ENCODE measurements at places on chromosomes 12 and 14.

- DNase-seq: peak; percentile 76
These were observed 2.0 kb upstream of the ATN1 start for GRCh38 chr12:6925540-6926279.

DNA sequence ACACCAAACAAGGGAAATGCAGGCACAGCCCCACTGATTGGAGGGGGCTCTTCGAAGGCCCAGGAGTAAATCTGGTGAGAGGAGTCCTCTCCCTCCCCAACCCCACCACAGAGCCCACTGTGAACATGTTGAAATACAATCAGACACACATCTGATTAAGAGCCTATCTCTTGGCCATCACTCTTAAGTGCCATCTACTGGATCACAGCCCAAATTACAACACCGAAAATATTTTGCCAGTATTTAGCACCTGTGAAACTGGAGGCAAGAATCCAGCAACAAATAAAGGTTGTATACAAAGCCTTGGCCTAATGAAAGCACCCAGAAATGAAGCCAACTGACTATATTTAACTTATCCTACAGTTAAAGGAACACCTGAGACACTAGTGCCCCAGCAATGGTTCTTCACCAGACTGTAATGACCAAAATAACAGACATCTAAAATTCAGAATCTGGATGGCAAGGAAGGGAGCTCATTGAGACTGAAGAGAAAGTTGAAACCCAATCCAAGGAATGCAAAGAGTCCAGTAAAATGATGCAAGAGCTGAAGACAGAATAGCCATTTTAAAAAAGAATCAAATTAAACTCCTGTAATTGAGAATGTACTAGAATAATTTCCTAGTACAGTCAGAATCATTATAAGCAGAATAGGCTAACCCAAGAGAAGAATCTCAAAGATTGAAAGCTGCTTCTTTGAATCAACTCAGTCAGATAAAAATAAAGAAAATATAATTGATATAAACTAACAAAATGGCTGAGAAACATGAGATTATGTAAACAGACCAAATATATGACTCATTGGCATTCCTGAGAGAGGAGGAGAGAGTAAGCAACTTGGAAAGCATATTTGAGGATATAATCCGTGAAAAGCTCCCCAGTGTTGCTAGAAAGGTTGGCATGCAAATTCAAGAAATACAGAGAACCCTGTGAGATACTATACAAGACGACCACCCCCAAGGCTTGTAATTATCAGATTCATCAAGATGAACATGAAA lies 1117.0 kb downstream of the FLRT2 start:
- no peak for DNase-seq

GRCh38 chr12:179885-180284 lies 34.1 kb downstream of the SLC6A12 start:
- no peak for DNase-seq

DNA sequence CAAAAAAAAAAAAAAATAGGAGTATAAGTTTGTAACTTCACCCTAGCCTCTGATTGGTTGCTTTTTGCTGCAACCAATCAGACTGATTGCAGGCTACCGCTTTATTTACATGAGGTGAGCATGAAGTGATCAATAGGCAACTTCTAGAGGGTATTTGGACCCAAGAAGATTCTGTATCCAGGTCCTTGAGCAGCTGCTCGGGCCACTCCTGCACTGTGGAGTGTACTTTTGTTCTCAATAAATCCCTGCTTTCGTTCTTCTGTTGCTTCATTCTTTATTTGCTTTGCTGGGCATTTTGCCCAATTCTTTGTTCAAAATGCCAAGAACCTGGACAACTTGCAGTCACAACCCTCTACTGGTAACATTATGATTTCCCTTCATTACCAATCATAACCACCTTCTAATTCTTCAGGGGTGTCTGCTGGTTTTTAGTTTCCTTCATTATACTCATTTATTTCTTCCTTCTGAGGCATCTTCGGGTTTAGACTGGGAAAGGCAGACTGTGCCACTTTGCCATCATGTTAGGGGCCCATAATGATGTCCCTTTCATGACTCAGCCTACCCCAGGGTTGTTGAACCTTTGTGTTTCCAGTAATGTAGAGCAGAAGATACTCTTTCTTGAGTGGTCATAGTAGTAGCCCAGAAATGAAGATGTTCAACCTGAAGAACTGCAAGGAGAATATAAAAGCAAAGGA lies 43.4 kb upstream of the LIMA1 start:
- no peak for DNase-seq

GRCh38 chr12:57435293-57435692 lies 709 bp downstream of the INHBC start:
- no peak for DNase-seq

- no peak for DNase-seq
These were observed 582.7 kb upstream of the ALG10B start for GRCh38 chr12:37733856-37734255.

DNA sequence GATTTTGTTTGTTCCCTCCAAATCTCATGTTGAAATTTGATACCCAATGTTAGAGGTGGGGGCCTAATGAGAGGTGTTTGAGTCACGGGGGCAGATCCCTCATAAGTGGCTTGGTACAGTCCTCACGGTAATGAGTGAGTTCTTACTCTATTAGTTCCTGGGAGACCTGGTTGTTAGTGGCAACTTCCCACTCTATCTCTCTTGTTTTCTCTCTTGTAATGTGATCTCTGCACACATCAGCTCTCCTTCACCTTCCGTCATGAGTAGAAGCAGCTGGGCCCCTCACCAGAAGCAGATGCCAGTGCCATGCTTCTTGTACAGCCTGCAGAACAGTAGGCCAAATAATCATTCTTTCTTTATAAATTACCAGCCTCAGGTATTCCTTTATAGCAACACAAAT lies 29.6 kb upstream of the KCNK10 start:
- no peak for DNase-seq

DNA sequence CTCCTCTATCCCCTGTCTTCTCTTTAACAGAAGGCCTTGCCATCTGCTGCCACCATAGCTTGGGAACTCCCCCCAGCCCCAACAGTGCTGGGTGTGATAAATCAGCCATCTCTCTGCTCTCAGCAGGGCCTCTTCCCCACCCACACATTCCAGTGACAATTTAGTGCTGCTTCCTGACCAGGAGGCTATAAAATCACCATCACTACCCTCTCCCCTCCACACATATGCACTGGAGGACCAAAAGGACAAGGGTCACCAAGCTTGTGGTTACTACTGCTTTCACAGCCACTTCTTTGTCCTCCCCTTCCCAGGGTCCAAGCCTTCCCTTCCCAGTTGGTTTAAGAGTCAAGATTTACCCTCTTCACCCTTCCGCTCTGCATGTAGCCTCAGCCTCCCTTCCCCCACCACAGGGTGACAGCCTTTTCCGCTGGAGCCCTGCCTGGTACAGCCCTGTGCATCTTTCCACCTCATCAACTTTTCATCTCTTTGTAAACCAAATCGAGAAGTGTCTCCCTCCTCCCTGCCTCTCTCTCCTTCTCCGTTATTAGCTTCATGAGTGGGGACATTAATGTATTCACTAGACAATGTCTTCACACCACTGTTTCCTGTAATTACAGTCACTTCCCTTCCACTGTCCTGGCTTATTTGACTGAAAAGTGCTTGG lies 9.4 kb downstream of the PSMB5 start:
- no peak for DNase-seq

DNA sequence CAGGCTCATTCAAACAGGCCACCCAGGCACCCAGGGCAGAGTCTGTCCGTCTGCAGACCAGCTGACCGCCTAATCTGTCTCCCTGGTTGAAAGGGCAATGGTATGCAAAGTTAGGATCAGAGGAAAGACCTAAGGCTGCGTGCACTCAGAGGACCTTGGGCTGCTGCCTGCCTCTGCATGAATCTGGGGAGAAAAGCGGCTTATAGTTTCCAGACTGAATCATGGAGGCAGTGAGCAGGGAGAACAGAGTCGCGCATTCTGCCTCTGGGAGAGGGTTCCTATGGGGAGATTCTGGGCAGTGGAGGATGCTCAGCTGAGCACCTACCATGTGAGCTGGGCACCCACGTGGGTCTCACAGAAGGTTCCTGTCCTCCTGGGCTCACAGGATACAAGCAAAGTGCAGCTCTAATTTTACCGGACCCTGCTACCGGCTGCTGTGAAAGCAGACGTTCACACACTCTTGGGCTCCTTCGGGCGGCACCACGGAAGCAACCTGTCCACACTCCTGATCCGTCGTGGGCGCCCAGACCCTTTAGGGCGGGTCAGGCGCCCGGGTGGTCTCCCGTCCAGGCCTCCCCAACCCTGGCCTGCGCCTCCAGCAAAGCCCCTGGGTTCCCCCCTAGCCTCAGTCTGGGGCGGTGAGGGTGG lies 772 bp downstream of the SCARB1 start:
- no peak for DNase-seq

DNA sequence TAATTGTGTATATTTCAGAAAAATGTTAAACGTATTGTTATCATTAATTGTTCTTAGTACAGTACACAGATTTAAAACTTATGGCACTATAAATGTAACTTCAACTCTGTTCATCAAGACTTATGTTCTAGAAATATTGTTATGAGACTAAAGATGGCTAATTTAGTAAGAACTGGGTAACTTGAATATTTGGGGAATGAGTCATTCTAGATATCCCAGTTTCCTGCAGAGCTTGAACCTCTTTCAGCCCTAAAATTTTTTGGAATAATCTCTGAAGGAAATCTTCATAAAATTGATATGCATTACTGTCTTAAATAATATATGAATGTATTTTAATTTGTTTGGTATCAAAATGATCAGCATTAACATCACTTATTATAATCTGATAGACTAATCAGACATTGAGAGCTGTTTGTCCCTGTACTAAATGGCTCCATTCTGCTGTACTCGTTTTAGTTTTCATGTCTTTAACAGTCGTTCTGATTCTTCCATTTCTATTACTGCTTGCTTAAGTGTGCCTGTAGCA lies 87.1 kb downstream of the VEZT start:
- DNase-seq: no peak

- DNase-seq: no peak
These were observed 18.4 kb upstream of the RNU6-7 start for GRCh38 chr14:32183151-32184058.

DNA sequence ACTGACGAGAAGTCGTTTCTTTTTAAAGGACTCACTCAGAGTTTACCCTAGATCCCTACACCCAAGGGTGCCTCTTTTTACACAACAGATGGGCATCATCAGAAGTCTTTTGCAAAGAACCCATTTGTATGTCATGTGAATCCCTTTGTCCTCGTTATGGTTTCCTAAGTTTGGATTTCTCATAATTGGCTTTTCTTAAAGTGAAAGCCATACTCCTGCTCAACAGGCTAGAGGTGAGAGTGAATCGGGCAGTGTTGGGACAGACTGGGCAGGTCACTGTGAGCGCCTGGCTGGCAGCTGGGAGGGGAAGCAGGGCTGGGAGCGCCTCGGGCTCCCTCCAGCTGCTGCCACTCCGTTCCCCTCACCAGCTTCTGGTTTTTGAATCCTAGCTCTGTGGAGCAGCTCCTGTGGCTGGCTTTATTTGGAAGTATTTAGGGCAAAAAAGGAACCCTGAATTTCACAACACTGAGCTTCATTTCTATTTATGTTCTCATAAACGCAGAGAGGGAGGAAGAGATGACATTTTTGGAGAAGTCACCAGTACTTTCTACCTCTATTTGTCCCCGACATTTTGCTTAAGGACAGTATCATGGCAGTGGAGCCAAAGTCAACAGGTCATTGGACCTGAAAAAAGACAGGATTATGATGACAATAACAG lies 63.8 kb upstream of the ACTN1 start:
- DNase-seq: no peak

DNA sequence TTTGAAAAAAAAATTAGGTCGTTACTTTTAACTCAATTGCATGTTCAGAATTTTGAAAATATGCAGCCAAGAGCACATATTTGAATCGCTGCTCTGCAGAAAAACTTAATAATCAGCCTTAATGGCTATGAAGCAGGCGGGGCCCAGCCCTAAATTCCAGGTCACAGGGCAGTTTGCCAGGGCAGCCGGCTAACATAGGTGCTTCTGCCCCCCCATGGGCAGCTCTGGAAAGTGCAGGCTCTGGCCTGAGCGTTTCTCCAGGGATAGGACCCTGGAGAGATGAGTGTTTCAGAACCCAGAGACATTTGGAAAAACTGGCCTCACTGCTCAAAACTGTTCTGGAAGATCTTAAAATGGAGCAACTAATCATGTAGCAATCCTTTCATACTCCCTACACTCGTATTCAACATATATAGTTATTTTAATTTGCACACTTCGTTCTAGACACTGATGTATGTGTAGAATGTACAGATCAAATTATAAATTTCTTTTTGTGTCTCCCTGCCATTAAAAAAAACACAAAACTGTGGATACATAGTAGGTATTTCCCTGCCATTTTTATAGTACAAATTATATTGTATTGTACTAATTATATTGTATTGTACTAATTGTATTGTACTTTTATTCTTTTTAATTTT lies 26.0 kb upstream of the PTGR2 start:
- DNase-seq: peak; percentile 92

DNA sequence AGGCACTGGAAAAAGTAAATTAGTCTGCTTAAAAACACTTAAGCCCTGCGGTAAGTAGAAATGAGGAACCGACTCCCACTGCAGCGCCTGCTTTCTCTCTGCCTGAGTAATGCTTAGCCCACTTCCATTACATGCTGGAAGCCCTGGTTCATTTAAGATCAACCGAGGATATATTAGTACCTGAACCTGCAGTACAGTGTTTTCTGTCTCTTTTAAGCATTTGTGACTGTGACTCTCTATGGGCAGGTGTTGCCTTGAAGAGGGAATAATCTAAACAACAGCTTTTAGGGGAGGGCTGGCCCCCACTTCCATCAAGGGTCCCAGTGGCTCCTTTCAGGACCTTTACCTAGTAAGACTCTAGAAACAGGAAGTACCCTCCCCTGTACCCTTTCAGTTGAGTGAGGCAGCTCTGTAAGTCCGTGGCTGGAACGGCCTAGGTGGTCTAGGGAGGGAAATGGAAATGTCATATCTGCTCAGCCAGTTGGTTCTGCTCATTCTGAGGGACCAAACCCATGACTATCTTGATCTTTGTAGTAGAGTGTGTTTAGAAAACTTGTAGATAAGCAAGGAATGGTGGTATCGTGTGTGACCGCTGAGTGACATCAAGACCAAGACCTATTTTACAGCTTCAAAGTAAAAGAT lies 56.2 kb downstream of the FNTB start:
- no peak for DNase-seq

- no peak for DNase-seq
These were observed 219.8 kb downstream of the CRADD start for GRCh38 chr12:93896952-93897351.

DNA sequence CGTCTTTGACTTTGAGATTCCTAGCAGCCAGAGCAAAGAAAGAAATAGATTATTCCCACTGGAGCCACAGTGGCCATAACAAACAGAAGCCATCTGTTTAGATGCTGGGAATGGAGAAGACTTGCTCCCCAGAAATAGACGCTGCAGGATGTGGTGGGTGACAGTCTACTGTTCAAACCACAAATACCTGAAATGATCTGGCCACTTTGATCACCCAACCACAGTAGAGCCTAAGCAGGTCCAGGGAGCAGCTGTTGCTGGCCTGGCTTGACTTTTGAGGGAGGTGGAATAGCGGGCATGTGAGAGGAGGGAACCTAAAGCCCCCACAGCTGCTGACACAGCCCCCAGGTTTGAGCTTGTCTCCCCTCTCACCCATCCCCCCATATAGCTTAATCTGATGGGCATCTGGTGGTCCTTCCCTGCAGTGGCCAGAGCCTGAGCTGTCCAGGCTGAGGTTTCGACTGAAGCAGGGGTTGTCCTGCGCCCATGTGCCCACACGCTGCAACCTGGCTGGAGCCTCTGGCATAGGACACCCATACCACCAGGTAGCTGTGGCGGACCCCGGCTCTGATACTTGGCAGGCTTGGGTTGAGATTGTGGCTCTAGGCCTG lies 38.7 kb downstream of the SH2B3 start:
- no peak for DNase-seq

GRCh38 chr14:93375673-93376156 lies 28.7 kb downstream of the COX8C start:
- DNase-seq: no peak

- peak; percentile 9 for DNase-seq
These were observed 353.6 kb downstream of the TMEM121 start for GRCh38 chr14:105879867-105880561.
